ENCODE measurements at places on chromosomes 12 and 14.

- peak; percentile 11 for DNase-seq
Measured at GRCh38 chr12:14471497-14471896, 96.2 kb downstream of the PLBD1 start.

DNA sequence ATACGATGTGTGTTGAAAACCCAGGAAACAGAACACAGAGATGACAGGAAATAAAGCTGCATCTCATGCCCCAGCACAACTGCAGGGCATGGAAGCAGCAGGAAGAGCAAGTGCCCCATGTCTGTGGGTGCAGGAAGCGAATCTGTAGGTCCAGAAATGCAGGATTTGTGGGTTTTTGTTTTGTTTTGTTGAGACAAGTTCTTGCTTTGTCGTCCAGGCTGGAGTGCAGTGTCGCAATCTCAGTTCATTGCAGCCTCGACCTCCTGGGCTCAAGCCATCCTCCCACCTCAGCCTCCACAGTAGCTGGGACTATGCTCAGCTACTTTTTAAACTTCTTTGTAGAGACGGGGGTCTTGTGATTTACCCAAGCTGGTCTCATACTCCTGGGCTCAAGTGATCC, 6.2 kb upstream of the RPS6KL1 start:
- DNase-seq: no peak

DNA sequence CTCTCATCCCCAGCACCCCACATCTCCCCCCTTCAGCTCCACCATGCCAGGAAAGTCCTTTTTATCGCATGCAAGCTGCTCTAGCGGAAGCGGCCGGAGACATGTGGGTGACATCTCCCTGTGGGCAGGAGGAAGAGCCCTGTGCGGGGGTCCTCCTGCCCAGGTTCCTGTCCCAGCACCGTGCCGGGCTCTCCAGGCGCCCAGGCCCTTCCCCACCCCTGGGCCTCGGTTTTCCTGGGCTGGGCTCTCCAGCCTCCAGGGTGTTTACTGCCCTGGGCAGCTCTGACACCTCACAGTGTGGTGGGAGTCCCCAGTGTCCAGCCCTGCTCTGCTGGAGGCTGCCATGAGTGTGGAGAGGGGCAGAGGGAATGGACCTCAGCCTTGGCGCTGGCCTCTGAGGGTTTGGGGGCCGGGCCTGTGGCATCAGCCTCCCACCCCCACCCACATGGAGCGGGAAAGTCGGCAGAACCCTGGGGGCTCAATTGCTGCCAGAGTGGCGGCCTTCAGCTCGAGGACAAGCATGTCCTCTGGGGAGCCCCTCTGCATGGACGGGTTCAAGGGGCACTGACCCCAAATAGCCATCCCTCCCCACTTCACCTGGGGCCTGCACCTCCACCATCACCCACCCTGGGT, 16.9 kb downstream of the ASPG start:
- DNase-seq: no peak

- DNase-seq: no peak
Measured at GRCh38 chr12:124964836-124965462, 24.0 kb downstream of the DHX37 start.

GRCh38 chr14:57482120-57482519, 11.5 kb downstream of the CCDC198 start:
- no peak for DNase-seq

DNA sequence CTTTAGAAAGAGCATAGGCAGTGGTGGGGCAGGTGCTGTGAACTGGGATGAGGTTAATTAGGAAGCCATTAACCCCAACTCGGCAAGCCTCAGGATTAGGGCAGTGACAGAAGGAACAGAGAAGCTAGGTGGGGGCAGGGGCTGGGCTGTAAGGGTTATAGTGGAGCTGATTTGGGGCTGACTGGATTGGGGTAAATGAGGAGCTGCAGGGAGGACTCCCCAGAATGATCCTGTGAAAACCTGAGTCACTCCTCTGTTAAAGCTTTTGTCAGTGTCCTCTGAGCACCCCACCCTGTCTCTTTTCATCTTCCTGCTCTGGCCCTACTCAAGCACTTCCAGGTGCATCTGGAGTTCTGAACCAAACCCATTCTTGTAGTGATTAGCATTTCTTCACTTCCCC, 4.4 kb downstream of the KLC1 start:
- no peak for DNase-seq

DNA sequence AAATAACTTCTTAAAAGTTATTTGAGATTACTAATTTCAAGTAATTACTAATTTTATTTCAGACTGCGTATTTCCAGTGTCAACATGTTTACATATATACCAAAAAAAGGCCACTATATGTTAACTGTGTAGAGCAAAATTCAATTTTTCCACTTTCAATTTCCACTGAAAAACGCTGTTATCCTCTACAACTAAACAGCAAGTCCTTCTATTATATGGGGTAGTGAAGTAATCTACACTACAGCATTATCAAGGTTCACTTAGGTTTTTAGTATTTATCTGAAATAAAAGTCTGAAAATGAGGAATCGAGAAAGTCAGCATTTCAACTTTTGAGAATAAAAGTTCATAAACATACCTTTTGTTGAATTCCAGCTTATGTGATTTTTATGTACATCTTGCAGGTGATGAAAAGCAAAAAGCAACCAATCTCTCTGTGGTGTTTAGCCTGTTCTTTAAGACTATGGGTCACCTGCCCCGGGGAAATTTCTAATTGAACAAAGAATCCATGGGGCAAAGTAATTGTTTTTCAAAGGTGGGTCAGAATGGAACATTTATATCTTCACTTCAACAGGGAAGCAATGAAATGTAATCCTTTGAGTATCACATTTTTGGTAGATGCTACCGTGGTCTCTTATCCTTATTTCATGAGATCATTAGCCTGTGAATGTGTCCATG, 3.3 kb downstream of the BTG1 start:
- DNase-seq: no peak

- DNase-seq: no peak
Measured at GRCh38 chr14:51561141-51561540, 90.6 kb upstream of the FRMD6 start.

DNA sequence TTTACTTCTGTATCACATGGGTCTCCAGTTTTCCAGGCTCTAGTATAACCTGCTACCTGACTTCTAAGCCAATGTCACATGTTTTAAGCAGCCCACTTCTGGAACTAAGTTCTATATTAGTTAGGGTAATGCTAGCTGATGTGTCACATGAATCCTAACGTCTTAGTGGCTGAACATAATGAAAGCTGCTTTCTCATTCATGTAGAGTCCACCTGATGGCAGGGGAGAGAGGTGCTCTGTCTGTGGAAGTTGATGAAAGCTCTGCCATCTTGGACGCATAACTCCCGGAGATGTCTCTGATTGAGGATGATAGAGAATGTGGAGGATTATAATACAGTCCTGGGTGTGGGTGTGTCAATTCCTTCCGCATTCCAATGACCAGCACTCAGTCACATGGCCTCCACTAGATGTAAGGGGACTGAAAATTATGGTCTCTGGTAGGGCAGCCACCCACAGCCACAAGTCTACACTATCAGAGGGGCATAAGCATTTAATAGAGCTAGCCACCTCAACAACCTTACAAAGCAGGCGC, 234.4 kb upstream of the CRY1 start:
- no peak for DNase-seq

GRCh38 chr14:94728950-94729349, 41.0 kb downstream of the GSC start:
- DNase-seq: no peak

GRCh38 chr12:110093631-110094311, 30.4 kb upstream of the IFT81 start:
- DNase-seq: no peak

DNA sequence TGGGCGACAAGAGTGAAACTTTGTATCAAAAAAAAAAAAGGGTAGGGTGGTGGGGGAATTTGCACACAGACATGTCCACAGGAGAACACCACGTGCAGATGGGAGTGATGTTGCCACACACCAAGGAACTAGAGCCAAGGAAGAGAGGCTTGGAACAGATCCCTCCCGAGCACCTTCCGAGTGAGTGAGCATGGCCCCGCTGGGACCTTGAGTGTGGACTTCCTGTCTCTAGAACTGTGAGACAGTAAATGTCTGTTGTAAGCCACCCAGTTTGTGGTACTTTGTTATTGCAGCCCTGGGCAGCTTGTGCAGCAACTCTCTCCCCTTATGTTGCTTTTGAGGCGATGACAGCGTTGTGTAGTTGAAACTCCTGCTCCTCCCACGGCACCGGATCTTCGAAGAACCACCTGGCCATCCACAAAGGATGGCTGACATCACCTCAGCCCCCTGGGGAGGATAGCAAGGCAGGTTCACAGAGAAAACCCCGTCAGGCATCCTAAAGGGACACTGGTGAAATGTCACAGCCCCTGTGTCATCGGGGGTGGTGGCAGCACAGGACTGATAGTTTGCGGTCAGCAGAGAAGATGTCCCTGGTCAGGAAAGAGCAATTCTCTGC, 54.7 kb upstream of the PLEKHG3 start:
- DNase-seq: no peak

- DNase-seq: no peak
Measured at GRCh38 chr12:49489720-49490119, 49.1 kb upstream of the KCNH3 start.

DNA sequence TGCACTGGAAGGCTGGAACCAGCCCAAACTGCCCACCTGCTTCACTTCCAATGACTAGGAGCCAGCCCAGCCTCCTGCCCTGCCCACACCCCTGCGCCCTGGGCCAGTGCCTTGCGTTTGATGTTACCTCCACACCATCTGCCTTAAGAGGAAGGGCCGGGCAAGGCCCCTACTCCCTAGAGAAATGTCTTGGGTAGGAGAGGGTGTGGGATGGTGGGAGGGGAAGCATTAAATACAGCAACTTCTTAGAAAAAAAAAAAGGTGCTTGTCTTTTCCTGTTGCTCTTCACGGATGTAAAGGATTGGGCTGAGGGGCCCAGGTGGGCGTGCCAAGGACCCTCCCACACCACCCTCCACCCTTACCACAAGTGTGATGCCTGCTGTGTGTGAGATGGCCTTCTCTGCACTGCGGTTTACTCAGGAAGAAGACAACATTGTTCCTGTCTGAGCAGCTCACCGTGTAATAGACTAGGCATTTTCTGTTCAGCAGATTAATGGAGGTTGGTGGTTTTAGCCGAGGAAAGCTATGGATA, 99.9 kb downstream of the NINJ2 start:
- no peak for DNase-seq

DNA sequence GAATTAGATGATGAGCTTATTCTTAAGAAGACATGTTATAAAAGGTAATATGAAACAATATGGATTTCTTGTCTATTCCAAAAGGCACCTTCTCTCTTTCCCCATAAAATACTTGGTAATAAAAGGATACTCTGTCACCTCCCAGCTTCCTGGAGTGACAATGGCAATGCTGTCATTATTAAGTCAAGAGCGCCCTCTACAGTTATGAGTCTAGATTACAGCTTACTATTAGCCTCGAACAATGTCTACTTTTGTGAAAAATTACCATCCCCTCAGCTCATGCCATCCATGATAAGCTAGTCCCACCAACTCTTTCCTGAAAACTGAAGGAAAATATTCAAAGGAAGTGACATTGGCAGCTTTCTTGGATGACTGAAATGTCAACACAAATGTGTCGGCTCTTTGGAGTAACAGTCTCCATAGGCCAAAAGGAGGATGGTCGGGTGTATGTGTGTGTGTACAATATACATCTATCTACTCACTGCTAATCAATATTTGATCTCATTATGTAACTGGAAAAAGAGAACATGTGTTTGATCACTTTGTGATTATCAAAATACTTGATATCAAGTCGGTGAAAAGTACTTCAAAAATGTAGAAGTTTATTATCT, 48.7 kb upstream of the CDKN3 start:
- no peak for DNase-seq

DNA sequence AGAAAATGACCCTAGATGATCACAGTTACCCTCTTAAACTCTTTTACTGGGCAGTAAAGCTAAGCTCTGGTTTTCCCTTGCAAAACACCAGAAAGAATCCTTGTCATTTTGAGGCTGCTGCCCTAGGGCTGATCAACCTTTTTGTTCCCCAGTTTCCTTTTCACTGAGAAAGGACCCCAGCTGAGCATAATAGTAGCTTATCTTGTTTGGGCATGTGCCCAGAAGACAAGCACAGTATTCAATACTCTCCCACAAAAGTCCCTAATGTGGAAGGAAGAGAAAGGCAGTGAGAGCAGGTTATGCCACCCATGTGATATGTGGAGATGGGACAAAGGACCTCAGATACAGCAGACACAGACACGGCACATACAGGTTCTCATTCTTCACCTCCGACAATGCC, 332.6 kb upstream of the TMPO start:
- DNase-seq: no peak

All from stimulated activated CD4-positive, alpha-beta T cell treated with anti-CD3 and anti-CD28 coated beads, TNF-alpha, amount 100 ng/mL, for 48 hours (primary cell).